Activated CD4-positive, CD25-positive, alpha-beta regulatory T cell (primary cell): ENCODE measurements at places on chromosomes 1 and 21.
A peak's percentile ranks its signal among the peaks of the same experiment; 100 is the strongest.

DNA sequence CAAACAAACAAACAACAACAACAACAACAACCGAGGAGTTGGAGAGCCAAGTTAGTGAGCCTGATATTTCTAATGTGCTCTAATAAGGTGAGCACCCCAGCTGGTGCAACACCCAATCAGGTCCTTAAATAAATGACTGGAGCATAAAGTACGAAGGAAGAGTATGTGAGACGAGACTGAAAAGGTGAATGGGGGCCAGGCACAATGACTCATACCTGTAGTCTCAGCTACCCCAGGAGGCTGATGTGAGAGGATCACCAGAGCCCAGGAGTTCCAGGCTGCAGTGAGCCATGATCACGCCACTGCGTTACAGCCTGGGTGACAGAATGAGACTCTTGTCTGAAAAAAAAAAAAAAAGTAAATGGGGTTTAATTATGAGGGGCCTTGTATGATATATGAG lies 152.0 kb upstream of the ZRANB2 start:
- DNase-seq, result no peak

DNA sequence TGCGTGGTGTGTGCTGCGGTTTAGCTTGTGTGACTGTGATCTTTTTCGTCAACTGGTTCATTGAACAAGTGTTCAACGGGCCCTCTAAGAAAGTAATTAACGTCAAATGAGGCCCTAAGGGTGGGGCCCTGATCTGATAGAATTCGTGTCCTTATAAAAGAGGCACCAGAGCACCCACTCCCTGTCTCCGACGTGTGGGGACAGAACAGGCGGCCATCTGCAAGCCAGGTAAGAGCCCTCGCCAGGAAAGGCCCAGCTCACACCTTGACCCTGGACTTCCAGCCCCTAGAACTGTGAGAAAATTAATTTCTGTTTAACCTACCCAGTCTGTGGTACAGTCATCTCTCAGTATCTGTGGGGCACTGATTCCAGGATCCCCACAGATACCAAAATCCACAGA lies 20.4 kb upstream of the SAMD11 start:
- no peak for DNase-seq

DNA sequence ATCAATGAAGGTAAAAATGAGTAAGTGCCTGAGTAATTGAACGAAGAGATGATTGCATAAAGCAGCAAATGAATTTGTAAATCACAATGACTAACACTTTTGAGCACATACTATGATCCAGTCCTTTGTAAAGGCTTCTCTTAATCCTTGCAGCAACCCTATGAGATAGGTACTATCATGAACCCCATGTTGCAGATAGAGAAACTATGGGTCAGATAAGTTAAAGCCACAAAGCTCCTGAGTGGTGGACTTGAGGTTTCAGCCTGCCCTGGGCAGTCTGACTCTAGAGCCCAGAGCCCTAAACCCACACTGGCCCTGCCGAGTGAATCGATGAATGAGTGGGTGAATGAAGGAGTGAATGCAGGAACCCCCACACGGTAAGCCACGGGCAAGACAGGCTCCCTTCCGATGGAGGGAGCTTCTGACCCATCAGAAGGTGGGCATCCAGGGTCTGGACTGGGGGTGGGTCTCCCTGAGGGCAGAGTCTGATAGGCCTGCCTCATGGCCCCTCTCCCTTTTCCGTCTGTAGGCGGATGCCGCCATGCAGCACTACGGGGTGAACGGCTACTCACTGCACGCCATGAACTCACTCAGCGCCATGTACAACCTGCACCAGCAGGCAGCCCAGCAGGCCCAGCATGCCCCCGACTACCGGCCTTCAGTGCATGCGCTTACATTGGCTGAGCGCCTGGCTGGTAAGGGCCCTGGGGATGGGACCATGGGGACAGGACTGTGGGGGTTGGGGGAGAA lies 17.0 kb downstream of the DMBX1 start:
- DNase-seq, result no peak

GRCh38 chr1:225426395-225427234 lies 1.2 kb downstream of the LBR start:
- no peak for DNase-seq

DNA sequence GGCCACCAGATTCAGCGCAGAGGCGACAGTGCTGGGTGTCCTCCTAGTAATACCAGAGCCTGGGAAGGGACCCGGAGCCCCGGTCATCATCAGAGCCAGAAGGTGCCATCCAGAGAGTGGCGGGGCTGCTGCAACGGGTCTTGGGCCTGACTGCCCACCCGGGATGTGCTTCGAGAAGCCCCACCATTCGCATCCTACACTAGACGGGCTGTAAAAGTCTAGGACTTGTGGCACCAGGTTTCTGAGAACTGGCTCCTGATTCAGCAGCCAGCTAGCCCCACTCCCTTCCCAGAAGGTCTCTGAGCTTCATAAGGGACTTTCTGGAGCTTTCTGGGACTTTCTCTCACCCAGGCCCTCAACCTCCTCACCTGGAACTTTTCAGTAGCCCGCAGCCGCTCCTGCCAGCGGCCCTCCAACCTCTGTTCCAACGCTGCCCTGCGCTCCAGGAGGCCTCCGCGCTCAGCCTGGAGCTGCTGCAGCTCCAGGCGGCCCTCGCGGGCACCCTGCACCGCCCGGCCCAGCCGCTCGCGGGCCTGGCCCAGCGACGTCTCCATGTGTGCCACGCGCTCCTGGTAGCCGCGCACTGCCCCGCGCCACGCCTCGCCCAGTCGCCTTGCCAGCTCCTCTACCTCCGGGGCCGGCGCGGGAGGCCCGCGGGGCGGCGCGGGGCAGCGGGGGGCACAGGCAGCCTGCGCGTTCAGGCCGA lies 940 bp downstream of the NES start:
- DNase-seq, result no peak

DNA sequence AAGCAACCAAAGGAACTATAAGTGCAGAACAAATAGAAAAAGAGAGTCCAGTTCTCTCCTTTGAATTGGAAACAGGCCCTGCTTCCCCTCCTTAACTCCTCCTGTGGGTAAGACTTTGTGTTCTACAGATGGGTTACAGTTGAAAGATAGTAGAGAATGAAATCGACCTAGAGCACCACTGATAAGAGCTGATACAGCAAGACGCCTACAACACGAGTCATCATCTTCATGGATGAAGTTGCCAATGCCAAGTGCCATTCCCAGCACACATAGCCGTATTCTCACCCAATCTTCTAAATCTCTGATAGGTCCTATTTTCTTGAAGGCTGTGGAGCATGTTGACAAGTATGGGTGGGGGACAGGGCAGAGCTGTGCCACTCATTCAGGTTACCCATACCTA lies 99.8 kb upstream of the CAMK1G start:
- DNase-seq, result no peak

DNA sequence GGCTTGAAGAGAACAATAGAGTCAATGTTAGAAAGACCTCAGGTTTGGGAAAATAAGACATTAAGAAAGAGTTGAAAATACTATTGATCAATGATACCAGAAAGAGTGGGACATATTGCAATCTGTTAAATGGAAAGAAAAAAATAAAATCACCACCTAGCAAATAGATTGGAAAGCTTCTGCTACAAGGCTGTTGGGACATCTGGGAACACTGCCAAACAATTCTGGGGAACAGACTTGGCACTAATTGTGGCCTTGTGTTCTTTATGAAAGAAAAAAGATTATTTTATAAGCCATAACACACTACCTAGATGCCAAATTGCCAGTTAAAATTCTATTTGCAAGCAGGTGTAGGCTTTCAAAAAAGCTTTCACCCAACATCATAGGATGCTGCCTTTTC lies 137.8 kb downstream of the TSEN15 start:
- DNase-seq, result no peak

DNA sequence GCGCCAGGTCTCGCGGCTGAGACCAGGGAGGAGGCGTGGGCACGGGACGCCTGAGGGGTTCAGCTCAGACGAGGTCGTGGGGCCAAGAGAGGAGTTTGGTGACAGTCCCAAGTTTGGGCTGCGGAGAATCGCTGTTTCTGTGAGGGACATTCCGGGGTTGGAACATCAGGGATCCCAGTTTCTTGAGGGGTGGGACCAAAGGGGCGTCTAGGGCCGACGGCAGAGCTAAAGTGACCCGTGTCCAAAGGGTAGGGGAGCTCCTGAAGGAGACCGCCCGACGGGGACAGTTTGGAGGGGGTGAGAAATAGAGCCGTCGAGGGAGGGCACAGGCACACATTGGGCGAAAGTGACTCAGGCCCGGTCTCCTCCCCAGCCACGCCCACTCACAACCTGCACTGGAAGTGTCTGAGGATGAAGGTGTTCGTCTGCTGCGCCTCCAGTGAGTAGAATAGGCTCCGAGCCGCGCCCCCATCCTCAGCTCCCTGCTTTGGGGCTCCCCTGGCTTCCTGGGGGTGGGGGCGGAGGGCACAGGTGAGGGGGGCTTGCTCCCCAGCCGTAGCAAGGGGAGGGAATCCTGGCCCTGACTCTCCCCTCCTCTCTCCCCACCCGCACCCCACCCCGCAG lies 7.0 kb downstream of the EFNA3 start:
- DNase-seq, result peak; percentile 50
